ENCODE measurements at places on chromosomes 16 and 17.

DNA sequence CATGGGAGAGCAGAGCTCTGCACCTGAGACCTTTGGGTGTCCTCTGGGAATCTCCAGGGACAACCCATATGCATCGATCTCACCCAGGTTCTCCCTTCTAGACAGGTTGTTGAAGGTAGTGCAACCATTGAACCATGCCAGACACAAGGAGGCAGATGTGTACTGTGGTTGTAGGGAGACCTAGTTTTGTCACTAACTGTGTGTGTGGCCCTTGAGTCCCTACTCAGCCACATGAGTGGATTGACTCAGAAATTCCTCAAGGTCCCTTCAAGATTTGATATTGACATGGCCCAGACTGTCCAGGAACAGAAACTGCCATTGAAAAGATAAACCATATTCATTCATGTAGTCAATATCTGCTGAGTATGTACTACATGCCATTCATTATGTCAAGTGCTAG is 396.4 kb upstream of the CCL2 start:
- no peak for DNase-seq

GRCh38 chr16:82995924-82996441 is 369.2 kb downstream of the CDH13 start:
- DNase-seq, result no peak

GRCh38 chr16:90046971-90047713 is 27.9 kb upstream of the DBNDD1 start:
- no peak for DNase-seq

- peak; percentile 5 for DNase-seq
Observed at GRCh38 chr16:56513972-56514371, 5.9 kb downstream of the BBS2 start.

DNA sequence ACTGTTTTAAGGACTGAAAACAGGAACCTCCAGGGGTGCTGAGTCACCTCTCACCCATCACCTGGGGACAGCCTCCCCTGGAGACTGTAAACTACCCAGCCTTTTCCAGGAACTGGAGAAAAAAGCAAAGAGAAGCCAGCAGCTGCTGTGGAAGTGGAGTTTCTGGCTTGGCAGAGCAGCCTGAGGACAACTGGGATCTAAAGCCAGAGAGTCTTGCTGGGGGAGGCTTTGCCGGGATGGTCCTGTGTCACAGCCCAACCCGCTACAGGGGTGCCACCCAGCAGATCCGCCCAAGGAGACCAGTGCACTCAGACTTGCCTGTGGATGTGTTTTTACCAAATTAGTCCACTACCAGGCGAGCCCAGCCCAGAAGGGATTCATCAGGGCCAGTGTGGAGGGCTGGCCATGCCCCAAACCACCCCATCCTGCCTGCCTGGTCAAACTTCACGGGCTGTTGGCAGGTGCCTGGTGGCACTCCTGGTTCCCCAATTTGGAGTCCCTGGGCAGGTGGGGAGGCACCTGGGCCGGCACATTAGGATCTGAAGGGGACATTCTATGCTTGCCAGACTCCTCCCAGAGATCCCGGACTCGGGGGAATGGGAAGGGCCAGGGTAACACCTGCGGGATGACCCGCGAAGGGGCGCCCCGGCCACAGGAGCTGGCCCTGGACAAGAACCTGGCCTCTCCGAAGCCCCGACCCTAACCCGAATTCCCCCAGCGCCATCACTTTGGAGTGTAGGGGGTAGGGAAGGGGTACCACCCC is 771 bp downstream of the MSRB1 start:
- DNase-seq, result no peak

- DNase-seq, result no peak
Observed at GRCh38 chr17:77963441-77963840, 4.9 kb downstream of the TNRC6C start.

All from stimulated activated CD8-positive, alpha-beta memory T cell treated with anti-CD3 and anti-CD28 coated beads, Interleukin-7, amount 100 ng/mL, for 1 hour (primary cell).